ENCODE measurements at places on chromosomes 3 and 15. TPM values are rescaled to one million over a fixed set of nuclear protein-coding genes. Genes with fewer than 3 reads are reported as not detected.

Gene GRAMD2A
- total RNA-seq = 0.41 TPM

- no peak for DNase-seq
- H3K36me3 ChIP-seq = no peaks in the 10 kb centered on the region
- no peak overlapping the region for H3K27ac ChIP-seq
- no peaks in the 10 kb centered on the region for H3K27me3 ChIP-seq
- no peaks in the 10 kb centered on the region for H3K4me1 ChIP-seq
Measured at GRCh38 chr15:93196135-93196670, 107.2 kb upstream of the RGMA start.

GRCh38 chr15:64166102-64166890, 3.5 kb upstream of the PPIB start:
- no peak for DNase-seq
- H3K4me1 ChIP-seq = peaks cover 26% of the 10 kb centered on the region
- H3K27me3 ChIP-seq = no peaks in the 10 kb centered on the region
- no peaks in the 10 kb centered on the region for H3K36me3 ChIP-seq
- no peak overlapping the region for H3K27ac ChIP-seq

GRCh38 chr3:140273542-140274195, 338.7 kb downstream of the CLSTN2 start:
- H3K36me3 ChIP-seq = no peaks in the 10 kb centered on the region
- no peak overlapping the region for H3K27ac ChIP-seq
- DNase-seq = no peak

DNA sequence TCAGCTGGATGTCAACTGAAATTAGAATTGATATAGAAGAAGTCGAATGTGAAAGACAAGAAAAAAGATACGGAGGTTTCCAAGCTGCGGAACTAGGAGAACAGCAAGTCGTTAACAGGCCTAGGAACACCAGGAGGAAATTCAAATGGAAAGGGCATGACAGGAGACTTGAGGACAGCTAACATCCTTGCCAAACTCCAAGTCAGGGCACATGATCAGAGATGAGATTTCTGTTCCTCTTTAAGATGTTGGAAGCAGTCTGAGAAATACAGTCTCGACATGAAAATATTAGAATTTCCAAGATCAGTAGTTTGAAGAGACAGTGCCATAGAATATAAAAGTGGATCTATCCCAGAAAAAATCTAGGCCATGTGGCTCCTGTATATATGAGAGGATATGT, 5.0 kb downstream of the MYO5A start:
- H3K4me3 ChIP-seq = no peak overlapping the region
- H3K27ac ChIP-seq = no peak overlapping the region
- H3K4me1 ChIP-seq = peaks cover 18% of the 10 kb centered on the region
- no peak for DNase-seq

Gene PLCD1
- 22.0 TPM for total RNA-seq

DNA sequence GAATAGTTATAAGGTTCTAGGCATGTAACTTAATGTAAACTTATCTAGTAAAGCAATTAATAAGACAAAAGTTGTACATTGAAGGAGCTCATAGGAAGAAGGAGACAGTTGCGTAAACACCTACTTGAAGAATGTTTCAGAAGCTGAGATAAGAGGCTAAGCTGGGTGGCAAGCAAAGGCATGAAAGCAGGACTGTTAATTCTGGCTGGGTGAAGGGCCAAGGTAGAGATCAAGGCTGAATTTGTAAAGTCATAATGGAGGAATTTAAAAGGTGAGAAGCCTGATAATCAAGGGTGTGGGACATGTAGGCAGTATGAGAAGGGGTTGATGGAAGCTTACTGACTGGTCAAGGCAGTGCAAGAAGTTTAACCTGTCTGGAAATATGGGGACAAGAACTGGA, 80.4 kb upstream of the TGFBR2 start:
- H3K4me3 ChIP-seq = no peak overlapping the region
- no peaks in the 10 kb centered on the region for H3K27me3 ChIP-seq

- H3K4me3 ChIP-seq = no peak overlapping the region
- H3K36me3 ChIP-seq = no peaks in the 10 kb centered on the region
- H3K4me1 ChIP-seq = no peaks in the 10 kb centered on the region
Measured at GRCh38 chr3:133330065-133330464, 69.8 kb upstream of the BFSP2 start.

GRCh38 chr3:178198329-178198728, 337.9 kb upstream of the KCNMB2 start:
- peaks cover 30% of the 10 kb centered on the region for H3K4me1 ChIP-seq
- H3K27me3 ChIP-seq = no peaks in the 10 kb centered on the region
- no peak overlapping the region for H3K4me3 ChIP-seq
- no peaks in the 10 kb centered on the region for H3K36me3 ChIP-seq
- no peak for DNase-seq

Gene TMEM207
- total RNA-seq = not detected

GRCh38 chr15:86127547-86127946, 47.9 kb downstream of the AGBL1 start:
- no peak for DNase-seq
- no peak overlapping the region for H3K27ac ChIP-seq
- H3K4me3 ChIP-seq = no peak overlapping the region
- no peaks in the 10 kb centered on the region for H3K27me3 ChIP-seq
- H3K36me3 ChIP-seq = no peaks in the 10 kb centered on the region
